ENCODE measurements at places on chromosomes 12 and 14.
A peak's percentile ranks its signal among the peaks of the same experiment; 100 is the strongest.

GRCh38 chr14:32028599-32028998 lies 48.5 kb upstream of the ARHGAP5 start:
- DNase-seq: no peak

DNA sequence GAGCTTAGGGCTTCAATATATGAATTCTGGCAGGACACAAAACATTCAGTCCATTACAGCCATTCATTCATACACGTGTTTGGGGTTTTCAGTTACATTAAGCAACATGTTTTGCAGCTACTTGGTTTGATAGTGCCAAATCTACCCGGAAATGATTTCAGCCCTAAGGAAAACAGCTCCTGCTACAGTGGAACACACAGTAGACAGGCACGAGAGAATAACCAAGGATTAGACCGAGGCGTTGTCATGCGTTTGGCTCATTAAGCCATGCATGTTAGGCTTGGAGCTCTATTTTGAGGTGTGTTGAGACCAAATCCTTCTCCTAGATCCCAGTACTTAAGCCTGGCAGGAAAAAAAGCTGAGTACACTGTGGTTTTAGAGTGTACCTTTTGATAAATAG lies 177.4 kb downstream of the PRKCH start:
- DNase-seq: peak; percentile 66

DNA sequence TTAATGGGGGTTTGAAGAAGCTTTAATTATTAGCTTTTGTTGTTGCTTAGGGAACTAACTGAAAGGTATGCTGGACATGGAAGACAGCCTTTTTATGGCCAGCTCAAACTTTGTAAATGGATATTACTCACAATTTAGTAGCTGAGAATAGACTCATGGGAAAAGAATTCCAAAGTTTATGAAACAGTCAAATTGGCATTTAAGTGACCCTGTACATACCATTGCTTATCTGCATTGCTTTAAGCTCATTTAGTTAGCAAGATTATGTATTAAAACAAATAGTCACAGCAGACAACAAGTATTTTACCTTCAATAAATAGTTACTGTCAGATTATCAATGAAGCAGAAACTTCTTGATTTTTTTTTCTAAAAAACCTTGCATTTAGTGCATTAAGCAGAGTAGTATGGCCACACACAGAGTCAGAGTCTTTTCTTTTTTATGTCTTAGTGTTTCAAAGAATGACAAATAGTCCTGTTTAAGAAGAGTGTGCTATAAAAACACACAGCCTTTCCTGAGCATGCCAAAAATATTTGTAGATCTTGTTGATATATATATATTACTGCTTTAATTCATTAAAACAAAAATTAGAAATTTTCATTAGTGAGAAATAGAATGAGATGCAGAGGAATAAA lies 102.2 kb downstream of the TTC6 start:
- peak; percentile 23 for DNase-seq

GRCh38 chr14:36661506-36662257 lies at the start of gene PAX9:
TSS of gene PAX9 (plus strand) at chr14:36661860. CDS start at chr14:36662090, 230 bp downstream.
- peak; percentile 42 for DNase-seq

- no peak for DNase-seq
These were observed 31.3 kb downstream of the SOCS2 start for GRCh38 chr12:93603762-93604161.

GRCh38 chr12:119369161-119369560 lies 34.6 kb downstream of the CCDC60 start:
- no peak for DNase-seq

- no peak for DNase-seq
These were observed 7.4 kb downstream of the DAAM1 start for GRCh38 chr14:59195912-59196311.

GRCh38 chr14:54046250-54046649 lies 89.6 kb upstream of the BMP4 start:
- DNase-seq: no peak

- DNase-seq: no peak
These were observed 9.1 kb upstream of the PTGER2 start for GRCh38 chr14:52305014-52305413.

DNA sequence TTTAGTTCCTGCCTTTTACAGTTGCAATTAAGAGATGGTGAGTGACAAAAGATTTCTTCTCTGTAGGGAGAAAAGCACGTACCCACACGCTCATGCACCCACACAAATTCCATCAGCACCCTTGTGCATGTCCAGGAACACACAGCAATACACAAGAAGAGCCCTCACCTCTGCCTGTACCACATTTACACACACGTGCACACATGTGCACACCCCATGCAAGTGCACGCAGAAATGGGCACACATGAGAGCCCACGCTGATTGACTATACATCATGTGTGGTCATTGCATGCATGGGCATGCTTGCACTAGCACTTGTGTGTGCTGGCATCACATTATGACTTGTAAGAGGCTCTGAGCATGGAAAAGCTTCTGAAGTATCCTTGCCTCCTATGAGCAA lies 70.5 kb downstream of the SERPINA3 start:
- DNase-seq: no peak

All from AG09309 (cell line).